Activated gamma-delta T cell treated with anti-CD3 and anti-CD28 coated beads, Interleukin-2, amount 50 U/mL, for 16 hours (primary cell): ENCODE measurements at places on chromosomes 16 and 17.

DNA sequence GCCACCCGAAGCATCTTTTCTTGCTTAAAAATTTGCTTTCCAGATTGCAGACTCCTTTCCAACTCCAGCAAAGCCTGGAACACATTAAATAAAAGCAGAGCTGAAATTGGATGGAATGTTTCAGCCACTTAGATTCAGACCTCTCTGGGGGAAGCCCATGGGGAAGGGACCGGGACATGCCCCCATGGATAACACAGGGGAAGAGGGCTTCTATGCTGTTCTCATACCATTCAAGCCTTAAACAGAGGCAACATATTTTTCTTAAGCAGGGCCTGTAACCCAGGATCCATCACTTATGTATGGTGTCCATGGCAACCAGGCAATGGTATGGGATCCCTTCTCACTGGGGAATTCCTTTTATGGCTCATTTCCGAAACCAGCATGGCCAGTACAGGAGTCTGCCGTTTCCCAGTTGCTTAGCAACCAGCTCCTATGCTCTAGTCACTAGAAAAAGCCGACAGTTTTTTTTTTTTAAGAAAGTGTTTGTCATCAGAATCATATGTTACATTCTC, 62.0 kb upstream of the MARCHF10 start:
- DNase-seq: no peak

- DNase-seq: no peak
Measured at GRCh38 chr17:78879635-78880186, 23.3 kb downstream of the CEP295NL start.

- no peak for DNase-seq
Measured at GRCh38 chr17:58660621-58661020, 31.2 kb downstream of the TEX14 start.

DNA sequence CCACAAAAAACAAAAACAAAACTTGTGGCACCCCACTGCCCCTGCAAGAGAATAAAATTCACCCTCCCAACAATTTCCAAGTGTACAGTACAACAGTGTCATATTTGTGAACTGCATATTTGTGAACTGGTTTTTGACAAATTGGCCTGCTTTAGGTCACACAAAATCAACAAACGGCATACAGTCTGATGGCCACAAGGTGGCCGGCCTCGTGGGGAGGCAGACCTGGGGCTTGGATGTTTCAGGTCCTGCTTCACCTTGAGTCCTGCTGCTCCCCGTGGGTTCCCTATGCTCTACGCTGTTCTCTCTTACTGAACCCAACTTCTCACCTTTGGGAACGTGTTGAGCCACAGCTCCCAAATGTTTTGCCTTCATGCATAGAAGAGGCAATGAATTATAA, 102.2 kb downstream of the CDK5R1 start:
- no peak for DNase-seq

GRCh38 chr16:65016754-65017153, 105.1 kb downstream of the CDH11 start:
- DNase-seq: no peak
